ENCODE measurements at places on chromosomes 11 and 22.

DNA sequence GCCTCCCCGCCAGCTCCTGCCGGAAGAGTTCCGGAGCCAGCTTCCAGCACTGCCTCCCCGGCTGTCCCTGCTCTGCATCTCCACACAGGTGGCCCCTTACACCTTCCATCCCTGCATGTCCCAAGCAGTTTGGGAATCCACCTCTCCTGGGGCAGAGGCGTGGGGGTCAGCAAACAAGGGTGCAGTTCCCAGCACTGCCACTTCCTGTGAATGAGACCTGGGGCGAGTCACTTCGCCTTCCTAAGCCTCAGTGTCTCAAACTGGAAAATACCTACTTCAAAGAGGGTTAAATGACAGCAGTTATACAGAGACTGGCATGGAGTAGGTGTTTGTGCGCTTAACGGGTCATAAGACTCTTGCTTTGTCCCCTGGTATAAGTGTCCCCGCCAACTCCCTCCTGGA, 5.2 kb downstream of the CYTH4 start:
- DNase-seq, result no peak

DNA sequence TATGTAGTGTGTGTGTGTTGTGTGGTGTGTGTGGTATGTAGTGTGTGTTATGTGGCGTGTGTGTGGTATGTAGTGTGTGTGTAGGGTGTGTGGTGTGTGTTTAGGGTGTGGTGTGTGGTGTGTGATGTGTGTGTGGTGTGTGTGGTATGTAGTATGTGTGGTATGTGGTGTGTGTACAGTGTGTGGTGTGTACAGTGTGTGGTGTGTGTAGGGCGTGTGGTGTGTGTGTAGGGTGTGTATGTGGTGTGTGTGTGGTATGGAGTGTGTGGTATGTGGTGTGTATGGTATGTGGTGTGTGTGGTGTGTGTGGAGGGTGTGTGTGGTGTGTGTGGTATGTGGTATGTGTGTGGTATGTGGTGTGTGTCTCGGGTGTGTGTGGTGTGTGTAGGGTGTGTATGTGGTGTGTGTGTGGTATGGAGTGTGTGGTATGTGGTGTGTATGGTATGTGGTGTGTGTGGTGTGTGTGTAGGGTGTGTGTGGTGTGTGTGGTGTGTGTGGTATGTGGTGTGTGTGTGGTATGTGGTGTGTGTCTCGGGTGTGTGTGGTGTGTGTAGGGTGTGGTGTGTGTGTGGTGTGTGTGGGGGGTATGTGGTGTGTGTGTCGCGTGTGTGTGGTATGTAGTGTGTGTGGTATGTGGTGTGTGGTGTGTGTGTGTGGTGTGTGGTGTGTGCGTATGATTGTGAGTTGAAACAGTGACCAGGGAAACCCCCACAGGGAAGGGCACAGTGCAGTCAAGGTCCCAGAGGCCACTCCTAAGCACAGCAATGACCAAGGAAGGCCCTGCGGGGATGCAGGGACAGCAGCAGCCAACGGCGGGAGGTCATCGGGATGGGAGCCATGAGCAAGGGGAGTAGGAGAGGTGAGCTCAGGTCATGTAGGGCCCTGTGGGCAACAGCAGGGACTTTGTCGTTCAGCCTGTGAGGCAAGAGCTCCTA, 2.9 kb upstream of the PPP6R2 start:
- DNase-seq, result peak; percentile 52

DNA sequence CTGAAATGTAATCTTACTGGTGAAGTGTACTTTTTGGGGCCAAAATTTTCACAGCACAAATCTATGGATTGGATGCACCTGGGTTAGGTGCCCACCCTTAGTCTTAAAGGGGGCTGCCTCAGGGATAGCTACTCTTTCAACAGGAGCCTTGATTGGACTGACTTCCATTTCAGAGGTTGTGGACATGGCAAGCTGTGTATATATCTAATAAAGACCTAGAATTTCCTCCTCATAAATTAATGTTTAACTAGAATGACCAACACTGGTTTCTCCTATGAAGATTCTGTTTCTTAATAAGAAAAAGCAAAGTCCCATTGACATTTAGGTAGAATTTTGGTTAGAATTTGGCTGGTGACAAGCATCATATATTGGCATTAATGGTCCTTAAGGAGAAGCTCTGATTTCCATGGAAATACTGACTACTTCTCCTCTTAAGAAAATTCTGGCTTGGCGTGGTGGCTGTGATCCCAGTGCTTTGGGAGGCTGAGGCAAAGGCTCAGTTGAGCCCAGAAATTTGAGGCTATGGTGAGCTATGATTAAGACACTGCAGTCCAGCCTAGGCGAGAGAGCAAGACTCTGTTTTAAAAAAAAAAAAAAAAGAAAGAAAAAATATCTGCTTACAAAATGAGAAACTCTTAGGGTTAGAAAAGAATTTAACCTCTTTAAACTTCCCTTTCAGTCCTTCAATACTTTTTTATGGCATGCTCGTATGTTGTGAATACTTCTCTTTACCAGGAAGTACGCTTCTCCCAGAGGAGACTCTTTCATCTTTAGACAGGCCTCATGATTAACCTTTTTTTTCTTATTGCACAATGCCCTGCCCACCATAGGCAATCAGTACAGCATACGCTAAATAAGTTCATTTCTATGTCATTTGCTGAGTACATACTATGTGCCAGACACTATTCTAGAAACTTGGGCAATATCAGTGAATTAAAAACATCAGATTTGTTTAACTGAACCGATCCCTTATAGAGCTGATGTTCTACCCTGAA, 77.2 kb downstream of the PRR5L start:
- DNase-seq, result no peak

DNA sequence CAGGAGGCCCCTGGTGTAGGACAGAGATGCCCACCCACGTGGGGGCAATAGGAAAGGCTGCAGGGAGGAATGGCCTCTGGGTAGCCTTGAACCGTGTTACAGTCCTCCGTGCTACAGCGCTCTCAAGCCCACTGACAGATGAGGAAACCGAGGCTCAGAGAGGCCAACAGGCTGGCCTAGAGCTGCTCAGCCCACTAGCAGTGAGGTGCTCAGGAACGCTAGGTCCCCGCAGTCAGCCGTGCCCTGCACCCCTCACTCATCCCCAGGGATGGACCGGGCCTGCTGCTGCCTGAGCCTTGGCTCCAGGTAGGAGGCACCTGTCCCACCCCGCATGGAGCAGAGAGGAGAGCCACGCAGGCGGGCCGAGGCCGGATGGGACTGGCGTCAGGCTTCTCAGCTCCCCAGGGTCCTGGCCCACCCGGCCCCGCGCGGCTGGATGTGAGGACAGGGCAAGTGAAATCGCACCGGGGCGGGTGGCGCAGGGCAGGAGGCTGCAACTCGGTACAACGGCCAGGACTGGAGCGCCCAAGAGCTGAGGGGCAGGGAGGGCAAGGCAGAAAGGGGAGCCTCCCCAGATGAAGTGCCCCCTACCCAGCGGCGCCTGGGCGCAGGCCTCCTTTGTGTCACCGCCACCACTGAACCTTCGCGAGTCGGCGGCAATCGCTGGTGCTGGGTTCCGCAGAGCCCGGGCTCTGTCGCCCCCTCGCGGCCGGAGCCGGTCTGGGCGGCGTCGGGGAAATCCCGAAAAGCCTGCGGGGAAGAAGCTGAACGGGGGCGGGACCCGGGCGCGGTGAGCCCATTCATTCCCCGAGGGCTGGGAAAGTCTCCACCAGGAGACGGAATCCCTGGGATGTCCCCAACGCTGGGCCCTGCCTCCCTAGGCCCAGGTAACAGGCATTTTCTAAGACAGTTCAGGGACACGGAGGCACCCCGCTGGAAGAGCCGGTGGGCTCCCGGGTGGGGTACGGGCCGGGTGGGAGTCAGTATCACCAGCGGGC, 8.4 kb upstream of the SLC2A11 start:
- peak; percentile 97 for DNase-seq

- DNase-seq, result no peak
Observed at GRCh38 chr11:64366751-64367150, 7.8 kb downstream of the RPS6KA4 start.

GRCh38 chr22:21015466-21016006, 571 bp downstream of the P2RX6 start:
- no peak for DNase-seq

DNA sequence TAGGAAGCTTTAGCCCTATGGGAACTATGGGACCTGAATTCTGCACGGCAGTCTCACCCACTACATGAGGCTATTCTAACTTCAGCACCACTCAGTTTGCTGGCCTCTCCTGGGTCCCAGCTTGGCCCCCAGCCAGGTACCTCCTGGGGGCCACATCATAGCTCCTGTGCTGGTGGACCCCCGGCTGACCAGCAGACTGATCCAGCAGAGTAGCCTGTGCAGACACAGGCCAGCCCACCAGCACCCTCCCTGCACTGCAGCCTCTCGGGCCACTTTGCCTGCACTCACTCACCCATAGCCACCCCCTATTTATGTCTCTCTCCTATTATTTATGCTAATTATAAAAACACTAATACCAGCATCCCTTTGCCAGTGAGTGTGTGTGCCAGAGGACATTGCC, 1.2 kb upstream of the OR10AG1 start:
- no peak for DNase-seq

DNA sequence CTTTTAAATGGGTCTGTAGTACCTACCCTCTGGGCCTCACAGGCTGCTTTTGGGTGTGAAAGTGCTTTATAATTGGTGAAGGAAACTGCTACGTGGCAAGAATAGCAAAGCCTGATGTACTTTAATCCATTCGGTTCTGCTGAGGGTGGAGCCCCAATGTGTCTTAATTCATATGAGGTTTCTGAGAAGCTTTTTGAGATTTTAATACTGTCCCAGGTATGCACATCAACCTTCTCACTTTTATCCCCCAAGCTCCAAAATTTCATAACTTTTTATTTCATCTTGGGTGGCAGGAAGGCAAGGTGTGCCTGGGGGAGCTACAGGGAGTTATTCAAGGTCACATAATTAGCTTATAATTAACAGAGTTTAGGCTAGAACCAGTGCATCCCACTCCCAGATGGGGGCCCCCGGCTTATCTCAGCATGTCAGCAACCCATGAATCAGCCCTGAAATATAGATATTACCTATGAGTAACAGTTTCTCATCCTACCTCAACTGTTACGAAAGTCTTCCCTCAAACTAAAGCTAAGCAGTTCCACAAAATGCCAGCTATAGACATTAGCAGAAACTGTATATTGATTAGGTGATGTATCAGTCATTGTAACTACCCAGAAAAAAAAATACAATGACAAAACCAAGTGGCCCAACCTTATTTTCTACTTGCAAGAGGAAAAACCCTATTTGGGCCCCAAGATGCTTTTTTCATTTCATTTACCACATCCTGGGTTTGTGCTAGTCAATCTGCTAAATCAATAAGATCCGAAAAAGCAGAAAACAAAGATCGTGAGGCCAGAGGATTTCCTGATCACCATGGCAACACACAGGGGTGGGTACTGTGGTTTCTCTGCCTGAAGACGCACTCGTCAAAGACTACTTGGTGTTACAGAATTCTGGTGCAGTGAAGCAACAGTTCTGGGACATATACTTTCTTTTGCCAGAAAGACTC, 26.7 kb downstream of the CD44 start:
- no peak for DNase-seq

- no peak for DNase-seq
Observed at GRCh38 chr11:85572056-85572455, 55.1 kb downstream of the DLG2 start.

- DNase-seq, result no peak
Observed at GRCh38 chr22:30036656-30037055, 43.6 kb upstream of the HORMAD2 start.

GRCh38 chr11:5663511-5663910, 21.4 kb downstream of the TRIM5 start:
- no peak for DNase-seq

DNA sequence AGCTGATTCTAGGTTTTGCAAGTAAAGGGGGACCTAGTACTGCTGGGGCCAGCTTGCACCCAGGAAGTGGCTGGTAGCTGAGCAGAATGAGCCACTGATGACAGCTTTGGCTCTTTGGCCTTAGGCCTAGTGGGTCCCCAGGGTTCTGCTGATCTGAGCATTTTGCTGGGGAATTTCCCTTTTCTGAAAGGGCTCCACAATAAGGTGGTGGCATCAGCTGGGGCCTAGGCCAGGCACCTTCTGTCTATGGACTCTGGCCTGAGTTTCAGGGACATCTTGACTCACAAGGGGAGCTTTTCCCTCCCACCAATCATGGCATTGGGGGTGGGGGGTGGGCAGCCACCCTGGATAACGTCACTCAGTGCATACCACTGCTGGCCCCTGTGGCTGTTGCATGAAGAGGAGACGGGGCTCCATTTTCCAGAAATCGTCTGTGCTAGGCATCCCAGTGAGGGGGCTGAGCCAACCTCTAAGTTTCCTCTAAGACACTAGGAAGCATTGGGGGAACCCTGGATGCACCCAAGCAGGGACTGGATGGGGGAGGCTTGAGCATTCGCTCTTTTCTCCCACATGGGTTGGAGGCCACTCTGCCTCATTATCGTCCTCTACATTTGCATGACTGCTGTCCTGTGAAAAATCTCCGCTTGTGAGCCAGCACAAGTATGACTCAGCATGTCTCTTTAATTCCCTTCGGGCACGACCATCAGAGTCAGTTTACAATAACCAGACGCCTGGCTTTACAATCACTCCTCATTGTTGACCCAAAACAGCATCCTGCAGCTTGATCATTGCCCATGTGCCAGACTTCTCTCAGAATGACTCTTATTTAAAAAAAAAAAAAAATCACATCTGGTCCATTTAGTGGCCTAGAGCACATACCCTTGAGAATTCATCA, 145.0 kb upstream of the THY1 start:
- DNase-seq, result peak; percentile 26

DNA sequence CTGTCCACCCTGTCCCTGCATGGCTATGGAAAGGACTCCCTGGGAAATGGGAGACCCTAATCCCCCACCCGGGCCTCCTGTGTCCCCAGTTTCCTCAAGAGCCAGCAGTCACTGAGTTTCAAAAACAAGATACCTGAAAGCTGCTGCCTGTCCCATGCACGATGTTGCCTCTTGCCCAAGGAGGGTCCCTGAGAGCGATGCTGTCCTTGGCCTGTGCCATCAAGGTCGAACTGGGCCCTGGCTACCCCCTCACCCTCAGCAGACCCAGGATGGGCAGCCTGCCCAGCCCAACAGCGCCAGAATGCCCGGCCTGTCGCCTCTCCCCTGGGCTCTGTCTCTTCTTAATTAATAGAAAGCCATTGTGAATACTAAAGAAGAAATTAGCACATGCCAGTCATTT, 104.5 kb upstream of the LMO1 start:
- DNase-seq, result no peak

- no peak for DNase-seq
Observed at GRCh38 chr11:86089659-86090058, 20.8 kb upstream of the PICALM start.

DNA sequence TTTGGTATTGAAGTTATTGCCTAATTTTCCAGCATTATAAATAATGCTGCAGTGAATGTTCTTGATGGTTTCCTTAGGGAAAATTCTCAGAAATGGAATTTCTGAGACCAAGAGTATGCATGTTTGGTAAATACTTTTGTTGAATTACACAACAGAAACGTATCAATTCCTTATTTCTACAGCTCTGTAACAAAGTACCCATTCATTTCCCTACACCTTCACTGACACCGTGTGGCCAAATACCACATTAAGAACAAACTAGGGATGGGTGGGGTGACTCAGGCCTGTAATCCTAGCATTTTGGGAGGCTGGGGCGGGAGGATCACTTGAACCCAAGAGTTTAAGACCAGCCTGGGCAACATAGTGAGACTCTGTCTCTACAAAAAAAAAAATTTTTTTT, 21.8 kb downstream of the MCAM start:
- DNase-seq, result no peak

GRCh38 chr11:11668274-11668673, 46.5 kb upstream of the GALNT18 start:
- DNase-seq, result no peak
